ENCODE measurements at places on chromosomes 6 and 20.

- no peak for DNase-seq
Measured at GRCh38 chr6:40582892-40583291, 4.3 kb downstream of the LRFN2 start.

GRCh38 chr6:71822625-71823024 is 63.7 kb upstream of the RIMS1 start:
- no peak for DNase-seq

- no peak for DNase-seq
Measured at GRCh38 chr20:18851629-18852028, 38.0 kb downstream of the SCP2D1 start.

- no peak for DNase-seq
Measured at GRCh38 chr6:135782546-135782945, 69.0 kb upstream of the PDE7B start.

DNA sequence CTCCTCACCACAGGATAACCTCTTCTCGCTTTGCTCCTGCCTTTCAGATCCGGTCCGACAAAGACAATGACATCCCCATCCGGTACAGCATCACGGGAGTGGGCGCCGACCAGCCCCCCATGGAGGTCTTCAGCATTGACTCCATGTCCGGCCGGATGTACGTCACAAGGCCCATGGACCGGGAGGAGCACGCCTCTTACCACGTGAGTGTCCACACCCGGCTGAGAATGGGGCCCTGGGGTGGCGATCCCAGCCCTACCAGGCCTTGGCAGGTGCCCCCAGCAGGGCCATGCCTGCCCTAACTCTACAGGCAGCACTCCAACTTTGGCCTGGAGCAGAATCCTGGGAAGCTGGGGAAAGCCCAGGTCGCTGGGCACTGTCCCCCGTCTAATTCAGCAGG is 221.1 kb downstream of the TAF4 start:
- no peak for DNase-seq

DNA sequence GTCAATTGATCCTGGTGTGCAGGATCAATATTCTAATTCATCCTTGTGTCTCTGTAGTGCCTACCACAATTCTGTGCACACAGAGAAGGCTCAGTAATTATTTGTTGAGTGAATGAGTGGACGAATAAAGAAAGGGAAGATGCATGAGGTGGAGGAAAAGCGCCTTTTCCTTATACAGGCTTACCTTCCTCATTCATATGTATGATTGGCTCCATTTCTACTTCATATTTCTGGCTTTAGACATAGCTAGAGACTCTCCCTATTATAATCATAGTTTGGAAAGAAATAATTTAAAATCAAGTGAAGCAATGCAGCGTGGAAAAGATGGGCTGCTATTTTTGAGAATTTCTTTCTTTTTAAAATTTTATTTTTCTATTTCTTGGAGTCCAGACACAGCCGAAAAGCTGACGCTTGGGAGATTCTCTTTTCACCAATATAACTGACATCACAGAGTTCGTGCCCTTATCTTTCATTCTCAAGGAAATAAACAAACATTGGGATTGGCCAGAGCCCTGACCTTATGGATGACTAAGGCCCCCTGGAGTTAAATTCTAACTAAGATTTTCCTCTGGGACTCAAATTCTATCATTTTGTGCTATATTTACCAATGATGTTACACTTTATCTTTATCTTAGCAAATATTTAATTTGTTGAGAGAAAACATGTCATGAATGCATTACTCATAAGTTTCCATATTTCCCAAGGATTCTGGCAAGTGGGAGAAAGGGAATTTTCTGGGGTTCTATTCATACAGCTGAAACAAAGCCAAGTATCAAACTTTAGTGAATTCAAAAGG is 48.1 kb downstream of the PRL start:
- DNase-seq, result peak; percentile 20

DNA sequence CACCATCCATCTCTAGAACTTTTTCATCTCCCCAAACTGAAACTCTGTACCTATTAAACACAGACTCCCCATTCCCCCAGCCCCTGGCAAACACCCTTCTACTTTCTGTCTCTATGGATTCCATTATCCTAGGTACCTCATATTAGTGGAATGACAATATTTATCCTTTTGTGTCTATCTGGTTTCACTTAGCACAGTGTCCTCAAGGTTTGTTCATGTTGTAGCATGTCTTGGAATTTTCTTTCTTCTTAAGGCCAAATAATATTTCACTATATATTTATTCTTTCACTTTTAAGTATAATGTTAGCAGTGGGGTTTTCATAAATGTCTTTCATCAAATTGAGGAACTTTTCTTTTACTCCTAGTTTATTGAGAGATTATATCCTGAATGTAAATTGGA is 56.8 kb upstream of the DSP start:
- no peak for DNase-seq

GRCh38 chr6:51260003-51260402 is 441.3 kb downstream of the TFAP2B start:
- no peak for DNase-seq

DNA sequence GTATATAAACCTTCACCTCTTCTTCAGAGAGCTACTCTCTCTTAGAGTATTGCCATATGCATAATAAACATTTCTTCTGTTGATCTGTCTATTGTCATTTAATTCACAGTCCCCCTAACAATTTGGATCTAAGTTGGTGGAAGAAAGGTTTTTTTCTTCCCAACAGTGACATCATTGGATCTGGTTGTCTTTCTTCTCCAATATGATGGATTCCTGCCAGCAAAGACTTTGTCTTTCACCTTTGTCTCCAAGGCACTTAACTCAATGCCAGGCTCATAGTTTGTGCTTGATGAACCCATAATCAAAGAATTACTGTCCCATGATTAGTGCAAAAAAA is 39.6 kb downstream of the ABHD12 start:
- DNase-seq, result no peak

- DNase-seq, result peak; percentile 27
Measured at GRCh38 chr6:37516076-37516919, 16.6 kb upstream of the CCDC167 start.

- DNase-seq, result no peak
Measured at GRCh38 chr6:140494321-140495108, 1120.1 kb upstream of the CITED2 start.

GRCh38 chr20:43767686-43768474 is 41.1 kb upstream of the GTSF1L start:
- DNase-seq, result peak; percentile 47

- DNase-seq, result peak; percentile 82
Measured at GRCh38 chr20:17849901-17850683, 118.5 kb downstream of the SNX5 start.

GRCh38 chr20:3825526-3825925 is 5.2 kb downstream of the AP5S1 start:
- DNase-seq, result no peak

GRCh38 chr6:135488023-135488422 is 9.5 kb downstream of the AHI1 start:
- DNase-seq, result no peak

- no peak for DNase-seq
Measured at GRCh38 chr6:90917376-90917775, 330.5 kb upstream of the MAP3K7 start.

DNA sequence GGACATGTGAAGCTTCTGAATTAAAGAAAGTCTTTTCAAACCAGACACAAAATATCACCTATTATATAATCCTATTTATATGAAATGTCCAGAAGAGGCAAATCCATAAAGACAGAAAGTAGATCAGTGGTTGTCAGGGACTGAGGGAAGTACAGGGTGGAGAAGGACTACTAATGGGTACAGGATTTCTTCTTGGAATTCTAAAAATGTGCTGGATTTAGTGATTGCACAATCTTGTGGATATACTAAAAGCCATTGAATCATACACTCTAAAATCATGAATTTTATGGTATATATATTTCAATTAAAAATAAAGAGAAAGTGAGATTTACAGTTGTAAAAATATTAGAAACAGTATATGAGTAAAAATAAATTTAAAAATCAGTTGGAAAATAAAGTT is 18.7 kb upstream of the MC3R start:
- DNase-seq, result no peak

- DNase-seq, result no peak
Measured at GRCh38 chr20:19423900-19424620, 211.6 kb downstream of the SLC24A3 start.

Data from T1000 (cell line).